H7 (cell line): ENCODE measurements at places on chromosomes 4 and X.
A peak's percentile ranks its signal among the peaks of the same experiment; 100 is the strongest.

GRCh38 chr4:106371161-106371560 lies 2.6 kb upstream of the GIMD1 start:
- DNase-seq, result no peak

DNA sequence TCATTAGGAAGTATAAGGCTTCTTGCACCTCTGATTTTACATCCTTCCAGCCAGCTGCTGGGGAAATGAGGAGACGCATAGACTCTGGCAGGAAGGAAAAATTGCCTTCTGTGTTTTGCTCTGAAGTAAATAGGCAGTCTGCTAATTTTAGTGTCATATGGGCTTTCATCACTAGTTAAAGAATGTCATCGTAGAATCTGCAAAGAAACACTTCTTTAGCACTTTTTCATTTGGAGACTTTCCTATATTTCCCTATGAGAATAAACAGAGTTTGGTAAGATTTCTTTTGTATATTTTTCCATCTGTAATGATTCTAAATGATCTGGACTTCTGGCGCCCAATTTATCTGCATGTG lies 3.3 kb downstream of the ADGRL3 start:
- no peak for DNase-seq

- DNase-seq, result no peak
Measured at GRCh38 chr4:170336238-170336775, 246.6 kb upstream of the AADAT start.

DNA sequence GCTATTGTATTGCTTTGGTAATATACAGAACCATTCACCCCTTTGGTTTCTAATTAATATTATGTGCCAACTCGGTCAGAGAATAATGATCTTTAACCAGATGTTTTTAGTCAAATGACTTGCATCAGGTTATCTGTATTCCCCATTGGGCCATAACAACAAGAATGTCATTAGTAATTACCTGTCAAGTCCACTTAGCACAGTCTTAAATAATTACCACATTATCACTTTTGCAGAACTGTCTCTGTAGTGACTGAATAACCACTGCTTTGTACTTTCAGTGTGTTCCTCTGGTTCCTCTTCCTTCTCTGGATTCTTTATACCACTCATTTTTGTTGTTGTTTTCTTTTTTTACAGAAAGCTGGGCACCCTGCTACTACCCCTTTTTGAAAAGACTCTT lies 257.7 kb upstream of the SPOCK3 start:
- DNase-seq, result no peak

GRCh38 chrX:114650351-114650750 lies 66.5 kb downstream of the HTR2C start:
- DNase-seq, result no peak

DNA sequence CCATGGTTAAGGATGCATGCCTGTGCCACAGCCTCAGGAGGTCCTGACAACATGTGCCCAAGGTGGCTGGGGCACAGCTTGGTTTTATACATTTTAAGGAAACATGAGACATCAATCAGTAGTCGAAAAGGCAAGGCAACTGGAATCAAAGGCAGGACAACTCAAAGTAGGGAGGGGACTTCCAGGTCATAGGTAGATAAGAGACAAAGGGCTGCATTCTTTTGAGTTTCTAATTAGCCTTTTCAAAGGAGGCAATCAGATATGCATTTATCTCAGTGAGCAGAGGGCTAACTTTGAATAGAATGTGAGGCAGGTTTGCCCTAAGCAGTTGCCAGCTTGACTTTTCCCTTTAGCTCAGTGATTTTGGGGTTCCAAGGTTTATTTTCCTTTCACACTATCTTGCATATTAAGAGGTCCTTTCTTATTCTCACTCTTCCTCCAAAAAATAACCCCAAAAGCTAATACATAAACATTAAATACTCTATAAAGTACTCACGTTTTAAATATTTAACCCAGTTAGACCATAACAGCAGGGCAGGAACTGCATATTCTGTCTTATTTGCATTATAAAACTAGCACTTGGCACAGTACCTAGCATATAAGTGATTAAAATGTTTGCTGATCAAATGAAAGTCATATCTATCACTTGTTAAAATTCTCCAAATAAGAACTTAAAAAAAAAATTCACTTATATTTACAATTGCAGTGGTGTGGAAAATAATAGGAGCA lies 36.3 kb upstream of the UGT8 start:
- no peak for DNase-seq

DNA sequence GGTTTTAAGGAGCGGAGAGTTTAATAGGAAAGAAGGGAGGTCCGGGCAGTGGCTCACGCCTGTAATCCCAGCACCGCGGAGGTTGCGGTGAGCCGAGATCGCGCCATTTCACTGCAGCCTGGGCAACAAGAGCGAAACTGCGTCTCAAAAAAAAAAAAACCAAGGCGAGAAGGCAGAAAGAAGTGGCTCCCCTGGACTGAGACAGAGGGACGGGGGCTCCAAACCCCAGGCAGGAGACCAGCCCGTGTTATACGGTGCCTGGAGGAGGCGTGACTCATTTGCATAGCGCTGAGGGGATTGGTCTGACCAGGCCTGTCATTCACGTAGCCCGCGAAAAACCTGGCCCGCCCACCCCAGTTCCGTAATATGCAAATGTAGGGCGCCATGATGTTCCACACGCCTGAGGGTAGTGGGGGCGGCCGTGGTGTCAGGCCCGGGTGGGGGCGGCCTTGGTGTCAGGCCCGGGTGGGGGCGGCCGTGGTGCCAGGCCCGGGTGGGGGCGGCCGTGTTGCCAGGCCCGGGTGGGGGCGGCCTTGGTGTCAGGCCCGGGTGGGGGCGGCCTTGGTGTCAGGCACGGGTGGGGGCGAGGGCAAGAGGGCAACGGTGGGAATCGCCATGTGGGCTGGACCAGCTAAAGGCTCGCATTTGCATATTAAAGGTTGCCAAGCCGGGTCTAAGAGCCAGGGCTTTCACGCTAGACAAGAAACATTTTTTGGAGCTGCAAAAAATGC lies 2.1 kb downstream of the PLCXD1 start:
- peak; percentile 90 for DNase-seq

DNA sequence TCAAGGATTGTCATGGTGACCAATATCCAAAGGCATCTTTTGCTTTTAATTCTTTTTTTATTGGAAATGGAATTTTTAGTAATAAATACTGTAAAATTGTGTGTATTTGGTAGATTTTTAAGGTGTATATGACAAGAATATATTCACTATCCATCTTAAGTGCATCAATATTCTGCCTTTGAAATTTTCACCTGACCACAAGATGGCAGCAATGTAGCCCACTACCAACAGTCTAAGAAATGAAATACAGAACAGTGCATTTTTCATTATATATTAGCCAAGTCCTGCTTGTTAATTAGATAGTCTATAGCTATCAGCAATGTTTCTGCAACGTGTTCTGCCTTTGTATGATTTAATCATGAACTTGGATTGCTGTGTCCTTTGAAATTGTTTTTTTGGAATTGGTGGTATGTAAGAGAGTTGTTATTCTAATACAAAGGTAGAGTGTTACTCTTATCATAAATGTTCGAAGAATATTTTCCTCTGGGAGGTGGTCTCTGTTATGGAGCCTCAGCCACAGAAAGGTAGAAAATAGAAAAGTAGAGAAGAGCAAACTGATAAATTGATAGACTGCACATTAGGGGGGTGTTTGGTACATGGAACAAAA lies 38.2 kb downstream of the HPGDS start:
- peak; percentile 18 for DNase-seq

DNA sequence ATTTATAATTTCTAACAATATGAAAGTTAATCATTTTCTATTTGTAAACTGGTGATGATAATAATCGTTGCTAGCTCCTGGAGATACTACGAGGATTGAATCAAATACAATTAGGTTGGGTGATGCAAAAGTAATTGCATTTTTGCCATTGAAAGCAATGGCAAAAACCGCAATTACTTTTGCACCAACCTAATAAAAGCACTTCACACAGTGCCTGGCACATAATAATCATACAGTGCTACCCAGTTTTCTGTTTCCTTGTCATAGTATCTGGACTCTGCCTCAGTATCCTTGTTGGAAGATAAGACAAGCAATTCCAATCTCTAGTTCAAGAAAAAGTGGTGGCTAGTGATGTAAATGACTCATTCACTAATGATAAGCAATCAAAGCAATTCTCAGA lies 176.8 kb upstream of the TRPC5 start:
- DNase-seq, result no peak

- peak; percentile 22 for DNase-seq
Measured at GRCh38 chrX:139692908-139693307, 15.1 kb downstream of the MCF2 start.

- no peak for DNase-seq
Measured at GRCh38 chr4:41989994-41990364, 351 bp upstream of the SLC30A9 start.

DNA sequence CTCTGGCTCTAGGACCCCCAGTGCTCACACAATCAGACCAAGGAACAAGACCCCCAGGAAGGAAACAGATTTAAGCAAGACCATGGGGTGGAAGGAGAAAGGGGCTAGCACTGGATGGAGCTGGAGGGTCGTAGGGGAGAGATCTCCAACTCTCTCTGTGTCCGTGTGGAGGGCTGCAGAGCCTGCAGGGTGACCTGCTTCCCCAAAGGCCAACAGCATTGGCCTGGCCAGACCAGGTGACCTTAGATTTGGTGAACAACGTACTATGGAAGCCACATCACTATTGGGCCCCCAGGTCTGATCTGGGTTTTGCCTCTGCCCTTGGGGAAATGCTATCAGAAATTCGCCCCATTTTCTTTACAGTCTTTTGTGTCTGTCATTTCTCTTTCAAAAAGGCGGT lies 26.0 kb downstream of the NLGN3 start:
- DNase-seq, result no peak

GRCh38 chrX:131987252-131987651 lies 35.9 kb upstream of the STK26 start:
- no peak for DNase-seq

GRCh38 chr4:53120778-53121177 lies 245.1 kb downstream of the SCFD2 start:
- DNase-seq, result no peak

- no peak for DNase-seq
Measured at GRCh38 chrX:9286234-9286633, 178.6 kb upstream of the TBL1X start.

DNA sequence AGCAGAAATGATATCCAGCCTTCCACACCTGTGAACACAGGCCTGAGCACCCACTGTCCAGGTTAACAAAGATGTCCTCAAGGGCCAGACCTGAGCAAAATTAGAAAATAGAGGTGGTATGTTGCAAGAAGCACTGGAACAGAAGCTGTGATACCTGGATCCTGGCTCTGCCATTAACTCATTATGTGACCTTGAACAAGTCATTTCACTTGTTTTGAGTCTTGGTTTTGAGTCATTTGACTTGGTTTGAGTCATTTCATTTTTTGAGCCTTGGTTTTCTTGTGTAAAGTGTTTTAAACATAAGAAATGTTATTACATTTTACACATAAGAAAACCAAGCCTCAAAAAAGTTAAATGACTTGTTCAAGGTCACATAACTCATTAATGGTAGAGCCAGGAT lies 2.9 kb upstream of the NWD2 start:
- no peak for DNase-seq

DNA sequence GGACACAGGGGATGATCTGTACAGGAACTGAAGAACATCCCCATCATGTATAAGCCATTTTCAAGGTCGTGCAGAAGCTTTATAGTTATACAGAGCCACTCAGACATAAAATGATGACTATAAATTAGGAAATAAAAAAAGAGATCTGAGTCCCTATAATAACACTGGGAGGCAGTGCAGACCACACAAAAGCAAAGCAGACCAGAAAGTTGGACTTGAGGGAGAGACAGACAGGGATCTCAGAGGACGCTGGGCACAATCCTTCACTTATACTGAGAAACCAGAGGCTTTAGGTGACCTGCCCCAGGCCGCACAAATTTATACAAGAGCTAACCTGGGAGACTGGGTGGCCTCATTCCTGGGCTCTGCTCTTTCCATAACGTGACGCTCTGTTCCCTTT lies 70.5 kb downstream of the HADH start:
- peak; percentile 62 for DNase-seq

- no peak for DNase-seq
Measured at GRCh38 chr4:4643306-4643705, 101.5 kb upstream of the STX18 start.

DNA sequence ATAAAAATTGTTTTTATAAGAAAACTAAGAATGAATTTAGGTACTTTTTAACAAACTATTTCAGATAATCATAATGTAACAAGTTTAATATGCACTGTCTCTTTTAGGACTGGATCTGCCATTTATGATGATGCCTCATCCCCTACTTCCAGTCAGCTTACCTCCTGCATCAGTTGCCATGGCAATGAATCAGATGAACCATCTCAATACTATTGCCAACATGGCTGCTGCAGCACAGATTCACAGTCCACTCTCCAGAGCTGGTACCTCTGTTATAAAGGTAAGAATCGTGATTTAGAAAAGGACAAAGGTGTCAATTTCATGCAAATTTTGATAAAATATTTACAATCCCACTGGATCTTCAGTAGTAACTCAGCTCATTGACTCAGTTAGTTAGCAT lies 566.2 kb downstream of the DACH2 start:
- no peak for DNase-seq

GRCh38 chrX:105865709-105866108 lies 43.4 kb downstream of the NRK start:
- no peak for DNase-seq

GRCh38 chr4:22268350-22269025 lies 247.4 kb downstream of the ADGRA3 start:
- DNase-seq, result no peak

DNA sequence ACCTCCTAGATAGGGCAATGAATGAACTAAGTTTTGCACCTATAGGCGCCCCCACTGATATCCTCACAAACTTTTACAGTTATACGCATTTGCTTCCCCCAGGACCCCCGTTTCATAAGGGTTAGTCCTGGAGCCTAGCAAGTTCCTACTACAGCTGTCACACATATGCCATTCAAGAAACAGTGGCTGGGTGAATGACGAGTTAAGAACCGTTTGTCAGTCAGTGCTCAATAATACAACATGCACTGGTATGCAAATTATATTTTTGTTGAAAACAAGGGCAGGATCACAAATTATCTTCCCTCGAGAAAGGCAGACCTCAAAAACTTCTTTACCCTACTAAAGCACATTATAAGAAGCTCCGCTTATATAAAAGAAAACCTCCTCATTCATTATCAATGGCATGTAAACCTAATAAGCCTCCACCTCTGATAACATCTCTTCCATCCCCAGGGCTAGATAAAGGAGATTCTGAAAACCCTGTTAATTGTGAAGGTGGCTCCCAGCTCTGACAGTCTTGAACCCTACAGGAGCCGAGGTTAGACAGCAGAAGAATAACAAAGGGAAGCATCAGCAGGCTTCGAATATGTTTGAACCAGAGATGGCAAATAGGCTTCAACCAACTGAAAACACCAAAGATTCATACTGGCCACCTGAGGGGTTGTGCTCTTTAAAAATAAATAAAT lies 40.3 kb downstream of the AFAP1 start:
- no peak for DNase-seq

- DNase-seq, result no peak
Measured at GRCh38 chr4:74255096-74255495, 53.2 kb upstream of the EPGN start.

- no peak for DNase-seq
Measured at GRCh38 chr4:130600706-130601105, 1504.8 kb downstream of the C4orf33 start.

DNA sequence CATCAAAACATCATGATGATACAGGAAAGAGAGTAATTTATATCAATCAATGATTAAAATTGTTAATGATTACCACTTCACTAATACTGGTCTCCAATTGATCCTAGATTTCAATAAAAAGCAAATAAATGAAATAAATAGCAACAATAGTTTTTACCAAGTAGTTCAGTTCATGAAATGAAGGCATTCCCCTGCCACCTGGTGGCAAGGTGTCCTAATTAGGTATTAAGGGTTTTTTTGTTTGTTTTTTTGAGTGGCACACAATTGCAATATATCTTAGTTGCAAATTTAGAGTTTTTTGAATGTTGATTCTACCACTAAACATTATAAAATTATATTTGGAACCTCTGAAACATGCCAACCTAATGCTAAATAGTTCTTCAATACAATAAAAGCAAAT lies 157.4 kb upstream of the PDE5A start:
- no peak for DNase-seq
